Endodermal cell (in vitro differentiated cells): ENCODE measurements at places on chromosomes 12 and 14. TPM values are rescaled to one million over a fixed set of nuclear protein-coding genes. Genes with fewer than 3 reads are reported as not detected.

Gene TAS2R42
- not detected in 3 replicates for total RNA-seq

DNA sequence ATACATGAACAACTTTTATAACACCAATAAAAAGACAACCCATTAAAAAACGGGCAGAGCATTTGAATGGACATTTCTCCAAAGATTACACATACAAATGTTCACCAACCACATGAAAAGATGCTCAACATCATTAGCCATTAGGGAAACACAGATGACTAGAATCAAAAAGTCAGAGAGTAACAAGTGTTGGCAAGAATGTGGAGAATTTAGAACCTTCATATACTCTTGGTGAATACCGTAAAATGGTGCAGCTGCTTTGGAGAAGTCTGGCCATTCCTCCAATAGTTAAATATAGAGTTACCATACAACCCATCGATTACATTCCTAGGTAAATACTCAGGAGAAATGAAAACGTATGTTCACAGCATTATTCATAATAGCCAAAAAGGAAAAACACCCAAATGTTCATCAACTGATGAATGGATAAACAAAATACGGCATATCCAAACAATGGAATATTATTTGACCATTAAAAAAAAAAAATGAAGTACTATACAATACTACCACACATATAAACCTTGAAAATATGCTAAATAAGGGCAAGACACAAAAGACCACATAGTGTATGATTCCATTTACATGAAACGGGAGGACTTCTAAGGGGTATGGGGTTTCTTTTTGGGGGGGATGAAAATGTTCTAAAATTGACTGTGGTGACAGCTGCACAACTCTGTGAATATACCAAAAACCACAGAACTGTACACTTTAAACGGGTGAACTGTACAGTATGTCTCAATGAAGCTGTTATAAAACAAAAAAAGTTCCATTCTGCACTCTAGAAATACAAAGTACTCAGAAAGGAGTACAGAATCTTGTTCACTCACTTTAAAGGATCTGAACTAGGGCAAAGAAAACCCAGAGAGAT lies 3.2 kb downstream of the CORO1C start:
- no peaks in the 10 kb centered on the region for H3K27me3 ChIP-seq
- H3K4me1 ChIP-seq = no peaks in the 10 kb centered on the region

- H3K4me1 ChIP-seq = no peaks in the 10 kb centered on the region
- DNase-seq = no peak
- no peak overlapping the region for H3K27ac ChIP-seq
- no peaks in the 10 kb centered on the region for H3K27me3 ChIP-seq
- no peak overlapping the region for H3K4me3 ChIP-seq
These were observed 29.2 kb downstream of the PRMT8 start for GRCh38 chr12:3520168-3520567.

- DNase-seq = no peak
- H3K27me3 ChIP-seq = no peaks in the 10 kb centered on the region
- no peaks in the 10 kb centered on the region for H3K36me3 ChIP-seq
These were observed 37.8 kb upstream of the PLBD1 start for GRCh38 chr12:14605401-14605989.

Gene PELI2
- total RNA-seq = 8.1 and 9.1 TPM in 2 replicates

DNA sequence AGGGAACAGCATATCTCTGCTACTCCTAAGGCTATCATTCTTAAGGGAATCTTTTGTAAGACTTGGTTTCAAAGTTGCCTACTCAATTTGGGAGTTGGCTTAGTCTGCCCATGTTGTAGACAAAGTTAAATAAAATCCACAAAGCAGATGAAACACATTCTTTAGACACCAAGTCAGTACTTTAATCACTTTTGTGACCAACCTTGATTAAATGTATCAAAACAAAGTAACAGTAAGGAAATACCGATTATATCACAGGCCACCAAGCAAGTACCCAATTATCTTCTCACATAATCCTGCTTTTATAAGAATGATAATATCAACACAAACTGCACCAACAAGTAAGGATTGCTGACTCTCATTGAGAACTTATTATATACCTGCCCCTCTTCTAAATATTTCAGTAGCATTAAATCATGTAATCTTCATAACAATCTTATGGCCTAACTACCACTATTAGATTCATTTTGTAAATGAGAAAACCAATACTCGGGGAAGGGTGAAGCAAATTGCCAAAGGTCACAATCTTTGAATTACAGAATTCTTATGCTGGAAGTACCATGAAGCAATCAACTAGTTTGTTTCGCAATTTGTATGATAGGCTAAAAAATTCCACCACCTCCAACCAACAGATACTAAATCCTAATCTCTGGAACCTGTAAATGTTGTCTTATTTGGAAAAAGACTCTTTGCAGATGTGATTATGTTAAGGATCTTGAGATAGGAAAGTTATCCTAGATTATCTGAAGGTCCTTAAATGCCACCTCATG lies 12.6 kb upstream of the DIO2 start:
- H3K27me3 ChIP-seq = peaks cover 6% of the 10 kb centered on the region
- no peak for DNase-seq
- H3K4me3 ChIP-seq = no peak overlapping the region
- no peaks in the 10 kb centered on the region for H3K36me3 ChIP-seq

DNA sequence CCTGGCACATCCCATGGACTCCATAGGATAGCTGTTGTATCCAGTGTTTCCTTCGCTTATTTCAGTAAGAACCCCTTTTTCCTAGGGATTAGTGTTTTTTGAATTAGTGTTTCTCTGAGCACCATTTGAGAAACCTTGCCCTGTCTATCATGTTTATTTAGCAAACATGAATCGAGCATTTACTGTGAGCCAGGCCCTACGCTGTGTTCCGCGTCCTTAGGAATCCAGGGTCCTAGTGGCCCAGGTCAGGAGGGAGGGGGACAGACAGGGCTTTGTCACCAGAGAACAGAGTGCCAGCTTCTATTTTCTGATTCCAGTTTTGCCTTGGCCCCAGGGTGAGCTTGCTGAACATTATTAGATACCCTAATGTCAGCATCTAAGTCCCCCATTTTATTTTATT lies 2.5 kb downstream of the TEAD4 start:
- peaks cover 4% of the 10 kb centered on the region for H3K4me1 ChIP-seq
- H3K27ac ChIP-seq = no peak overlapping the region
- peak overlapping the region; percentile 91 for H3K4me3 ChIP-seq
- peaks cover 10% of the 10 kb centered on the region for H3K36me3 ChIP-seq
- DNase-seq = peak; percentile 58

GRCh38 chr14:49733836-49734235 lies 34.1 kb upstream of the KLHDC2 start:
- no peak overlapping the region for H3K4me3 ChIP-seq
- no peak for DNase-seq
- no peaks in the 10 kb centered on the region for H3K27me3 ChIP-seq
- H3K27ac ChIP-seq = no peak overlapping the region

DNA sequence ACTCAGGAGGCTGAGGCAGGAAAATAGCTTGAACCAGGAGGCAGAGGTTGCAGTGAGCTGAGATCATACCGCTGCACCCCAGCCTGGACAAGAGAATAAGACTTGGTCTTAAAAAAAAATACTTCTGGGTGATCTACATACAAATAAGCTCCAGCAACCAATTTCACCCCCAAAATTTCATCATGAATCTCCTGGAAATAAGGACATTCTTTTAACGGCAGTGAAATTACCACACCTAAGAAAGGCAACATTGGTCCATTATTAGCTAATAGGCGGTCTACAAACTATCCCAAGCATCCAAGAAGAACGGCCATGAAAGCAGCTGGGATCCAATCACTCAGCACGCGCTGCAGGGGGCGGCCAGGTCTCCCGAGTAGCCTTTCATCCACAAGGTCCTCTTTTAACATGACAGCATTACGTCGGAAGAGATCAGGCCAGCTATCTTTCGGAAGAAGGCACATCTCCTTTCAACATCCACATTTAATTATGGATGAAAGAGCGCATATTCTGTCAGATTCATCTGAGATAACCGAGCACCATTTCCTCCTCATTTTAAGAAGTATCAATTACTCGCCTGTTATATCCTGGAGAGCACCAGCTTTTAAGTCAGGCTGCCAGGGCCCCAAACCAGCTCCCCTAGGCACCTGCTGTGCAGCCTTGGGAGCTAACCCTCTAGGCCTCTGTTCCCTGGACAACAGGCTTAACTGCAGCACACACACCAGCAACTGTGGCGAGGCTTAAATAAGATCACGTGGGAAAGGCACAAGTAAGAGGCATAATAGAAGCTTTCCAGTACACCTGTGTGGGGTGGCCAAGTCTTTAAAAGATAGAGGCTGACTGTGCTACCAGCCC lies 4.2 kb downstream of the SLC15A4 start:
- H3K27ac ChIP-seq = no peak overlapping the region
- H3K36me3 ChIP-seq = peaks cover 36% of the 10 kb centered on the region
- no peaks in the 10 kb centered on the region for H3K27me3 ChIP-seq
- H3K4me1 ChIP-seq = peaks cover 6% of the 10 kb centered on the region
- H3K4me3 ChIP-seq = peak overlapping the region; percentile 37

DNA sequence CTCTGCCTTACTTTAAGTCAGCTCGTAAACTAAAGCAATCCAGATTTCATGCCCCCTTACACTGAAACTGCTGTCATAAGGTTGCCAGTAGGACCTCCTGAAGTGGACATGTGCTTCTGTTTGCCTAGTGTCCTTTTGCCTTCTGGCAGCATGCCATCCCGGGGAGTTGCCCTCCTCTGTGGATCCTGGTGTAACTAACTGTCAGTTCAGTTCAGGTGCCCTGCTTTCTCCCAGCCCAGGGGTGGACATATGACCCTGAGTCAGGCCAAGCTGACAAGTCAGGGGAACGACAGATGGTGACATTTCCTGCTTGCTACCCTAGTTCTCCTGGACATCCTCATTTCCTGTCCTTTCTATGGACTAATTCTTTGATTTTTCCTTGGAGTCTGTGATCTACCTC lies 25.6 kb downstream of the AKAP6 start:
- H3K27me3 ChIP-seq = no peaks in the 10 kb centered on the region
- H3K27ac ChIP-seq = no peak overlapping the region
- no peak for DNase-seq
- H3K4me1 ChIP-seq = no peaks in the 10 kb centered on the region

GRCh38 chr12:84070292-84070691 lies 842.3 kb downstream of the SLC6A15 start:
- no peaks in the 10 kb centered on the region for H3K27me3 ChIP-seq
- H3K4me1 ChIP-seq = peaks cover 2% of the 10 kb centered on the region
- H3K27ac ChIP-seq = no peak overlapping the region
- DNase-seq = no peak
- no peaks in the 10 kb centered on the region for H3K36me3 ChIP-seq

DNA sequence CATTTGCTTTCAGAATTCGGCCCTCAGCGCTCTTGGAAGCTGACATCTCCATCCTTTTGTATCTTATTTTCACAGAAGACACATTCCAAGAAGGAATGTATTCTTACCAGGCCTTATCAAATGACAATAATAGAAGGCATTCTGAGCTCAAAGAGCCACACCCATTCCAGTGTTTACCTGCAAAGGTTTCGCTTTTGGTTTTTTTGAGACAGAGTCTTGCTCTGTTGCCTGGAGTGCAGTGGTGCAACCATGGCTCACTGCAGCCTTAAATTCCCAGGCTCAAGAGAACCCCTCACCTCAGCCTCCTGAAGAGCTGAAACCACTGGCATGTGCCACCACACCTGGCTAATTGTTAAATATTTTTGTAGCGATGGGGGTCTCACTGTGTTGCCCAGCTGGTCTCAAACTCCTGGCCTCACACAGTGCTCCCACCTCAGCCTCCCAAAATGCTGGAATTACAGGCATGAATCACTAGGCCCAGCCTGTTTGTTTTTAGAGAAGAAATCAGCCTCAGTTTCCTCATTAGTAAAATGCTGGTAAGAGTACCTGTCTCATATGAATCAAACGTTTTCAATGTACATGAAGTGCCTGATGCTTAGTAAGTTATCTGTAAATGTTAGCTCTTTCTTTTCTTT lies 69.2 kb downstream of the SLC6A12 start:
- H3K36me3 ChIP-seq = no peaks in the 10 kb centered on the region
- no peak overlapping the region for H3K27ac ChIP-seq
- H3K4me1 ChIP-seq = no peaks in the 10 kb centered on the region
- no peak overlapping the region for H3K4me3 ChIP-seq
- H3K27me3 ChIP-seq = peaks cover 11% of the 10 kb centered on the region
- no peak for DNase-seq

DNA sequence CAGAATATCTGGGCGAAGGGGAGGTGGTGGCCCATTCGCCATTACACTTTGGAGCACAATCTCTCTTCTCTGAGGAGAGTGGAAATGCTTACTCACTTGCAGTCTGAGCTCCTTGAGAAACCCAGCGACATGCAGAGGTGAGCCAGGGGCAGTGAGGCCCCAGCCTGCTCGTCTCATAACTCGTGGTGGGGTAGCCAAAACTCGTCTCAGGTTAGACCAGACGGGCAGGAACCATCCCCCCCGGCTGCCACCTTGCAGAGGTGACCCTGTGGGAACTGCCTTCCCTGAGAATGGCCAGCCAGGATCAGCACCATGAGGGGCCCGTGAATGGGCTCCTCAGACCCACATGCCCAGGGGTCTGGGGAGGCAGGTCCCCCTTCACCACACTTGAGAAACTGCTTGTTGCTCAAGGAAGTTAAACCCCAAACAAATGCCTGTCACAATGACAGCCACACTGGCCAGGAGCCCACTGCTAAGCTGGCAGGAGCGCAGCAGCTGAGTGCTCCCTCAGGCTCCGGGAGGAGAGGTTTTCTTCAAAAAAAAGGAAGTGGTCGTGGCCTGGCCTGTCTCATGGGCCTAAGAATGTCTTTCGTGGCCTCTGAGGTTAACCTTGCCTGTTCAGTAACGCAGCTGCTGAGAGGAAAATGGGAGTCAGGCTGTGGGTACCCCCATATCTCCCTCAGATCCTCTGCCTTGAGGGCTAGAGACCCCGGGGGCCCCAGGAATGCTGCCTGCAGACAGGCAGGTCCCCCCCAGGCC lies 9.2 kb upstream of the ALDH2 start:
- H3K36me3 ChIP-seq = no peaks in the 10 kb centered on the region
- H3K4me3 ChIP-seq = no peak overlapping the region
- peak overlapping the region; percentile 61 for H3K27ac ChIP-seq
- peaks cover 2% of the 10 kb centered on the region for H3K4me1 ChIP-seq

- H3K4me3 ChIP-seq = no peak overlapping the region
- no peak overlapping the region for H3K27ac ChIP-seq
- no peaks in the 10 kb centered on the region for H3K36me3 ChIP-seq
- H3K4me1 ChIP-seq = peaks cover 6% of the 10 kb centered on the region
These were observed 198.2 kb upstream of the PLEKHG7 start for GRCh38 chr12:92504594-92504981.

Gene ADCY6
- total RNA-seq = 33.4 to 58.6 TPM (median 53.4 TPM) in 3 replicates

Gene MORN3
- total RNA-seq = 1.3 and 1.6 TPM in 2 replicates

DNA sequence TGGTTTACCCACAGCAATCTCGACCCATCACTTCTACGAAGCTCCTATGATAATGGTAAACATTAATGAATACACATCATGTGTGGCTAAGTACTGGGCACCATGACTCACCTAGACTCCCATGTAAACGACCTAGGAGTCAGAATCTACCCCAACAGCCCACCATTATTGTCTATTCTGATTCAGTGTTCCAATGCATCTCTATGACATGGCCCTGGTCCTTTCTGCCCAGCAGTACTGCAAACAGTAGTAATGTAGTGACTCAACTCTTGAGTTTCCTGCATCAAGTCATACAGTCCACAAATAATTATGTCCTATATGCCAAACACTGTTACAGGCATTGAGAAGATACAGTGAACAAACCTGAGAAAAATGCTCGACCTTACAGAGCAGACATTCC lies 14.6 kb downstream of the GTF2A1 start:
- no peak overlapping the region for H3K27ac ChIP-seq
- no peaks in the 10 kb centered on the region for H3K4me1 ChIP-seq
- no peak overlapping the region for H3K4me3 ChIP-seq

- H3K36me3 ChIP-seq = peaks cover 59% of the 10 kb centered on the region
- no peaks in the 10 kb centered on the region for H3K27me3 ChIP-seq
- no peak for DNase-seq
- H3K4me3 ChIP-seq = no peak overlapping the region
- H3K4me1 ChIP-seq = no peaks in the 10 kb centered on the region
These were observed 33.0 kb downstream of the MTHFD1 start for GRCh38 chr14:64421166-64421565.

Gene C3AR1
- total RNA-seq = not detected in 3 replicates
